ENCODE measurements at places on chromosomes 16 and 17.
A peak's percentile ranks its signal among the peaks of the same experiment; 100 is the strongest.

- DNase-seq = no peak
Measured at GRCh38 chr17:5023588-5024147, 11.6 kb downstream of the SLC52A1 start.

DNA sequence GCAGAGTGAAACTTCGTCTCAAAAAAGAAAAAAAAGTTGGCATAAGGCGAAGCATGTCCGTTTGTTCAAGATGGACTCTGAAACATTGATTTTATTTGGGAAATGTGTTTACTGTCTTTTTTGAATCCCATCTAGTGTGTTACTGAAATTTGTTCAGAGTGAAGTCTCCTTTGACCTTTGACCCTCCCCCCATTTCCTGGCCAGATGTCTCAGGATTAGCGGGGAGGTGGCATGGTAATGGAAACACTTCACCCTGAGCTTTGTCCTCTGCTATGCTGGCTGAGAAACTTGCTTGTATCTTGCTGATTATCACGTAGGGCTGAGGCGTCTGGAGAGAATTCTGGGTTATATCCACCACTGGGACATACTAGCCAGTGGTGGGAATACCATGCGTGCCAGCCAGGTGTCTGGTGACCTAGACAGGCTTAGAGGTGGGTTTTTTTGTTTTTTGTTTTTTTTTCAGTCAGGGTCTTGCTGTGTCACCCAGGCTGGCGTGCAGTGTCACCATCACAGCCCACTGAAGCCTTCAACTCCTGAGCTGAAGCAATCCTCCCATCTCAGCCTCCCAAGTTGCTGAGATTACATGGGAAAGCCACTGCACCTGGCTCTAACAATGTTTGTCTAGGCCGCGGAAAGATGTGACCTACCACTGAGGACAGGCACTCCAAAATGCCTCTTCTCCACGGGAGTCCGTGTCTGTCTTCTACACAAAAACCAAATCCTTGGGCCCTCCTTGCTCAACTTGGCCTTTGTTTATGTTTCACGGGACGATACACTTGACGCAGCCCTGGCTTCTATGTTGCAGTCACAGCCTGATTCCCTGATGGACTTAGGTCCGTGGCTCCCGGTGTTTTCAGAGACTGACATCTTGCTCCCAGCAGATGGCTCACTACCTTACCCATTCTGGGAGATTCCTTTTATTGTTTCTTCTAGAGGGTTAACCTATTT lies 6.6 kb upstream of the GALK1 start:
- no peak for DNase-seq

DNA sequence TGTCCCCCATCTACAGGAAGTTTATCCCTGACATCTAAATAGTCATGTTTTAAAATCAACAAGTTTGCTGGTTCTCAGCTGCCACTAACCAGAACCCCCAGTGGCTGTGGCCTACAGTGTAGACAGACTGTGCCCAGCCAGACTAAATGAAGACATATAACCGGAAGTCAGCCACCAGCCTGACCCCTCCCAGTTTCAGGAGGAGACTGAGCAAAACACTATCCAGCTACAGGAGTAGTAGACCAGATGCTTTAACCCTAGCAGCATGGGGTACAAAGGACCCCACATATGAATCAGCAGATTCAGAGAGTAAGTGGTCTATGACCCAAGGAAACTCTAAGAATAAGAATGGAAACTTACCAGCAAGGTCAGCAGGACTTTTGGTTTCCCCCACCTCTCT lies 83.4 kb downstream of the HIC1 start:
- no peak for DNase-seq

GRCh38 chr17:34287875-34288274 lies 2.3 kb downstream of the CCL11 start:
- no peak for DNase-seq

DNA sequence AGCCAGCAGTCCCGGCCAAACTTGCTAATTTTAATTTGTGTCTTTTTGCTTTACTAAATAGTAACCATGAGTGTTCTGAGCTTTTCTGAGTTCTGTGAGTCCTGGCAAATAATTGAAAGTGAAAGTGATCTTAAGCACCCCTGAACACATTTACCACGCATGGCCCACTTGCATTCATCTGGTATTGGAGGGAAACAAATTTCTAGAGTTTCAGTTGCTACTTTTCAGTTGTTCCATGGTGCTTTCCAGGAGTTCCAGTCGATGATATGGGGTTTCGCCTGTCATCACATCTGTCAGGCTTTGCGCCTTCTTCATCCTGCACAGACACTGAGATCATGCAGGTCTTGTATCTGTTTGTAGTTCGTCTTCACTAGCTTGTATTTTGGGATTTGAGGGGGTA lies 44.1 kb downstream of the CRLF3 start:
- no peak for DNase-seq

DNA sequence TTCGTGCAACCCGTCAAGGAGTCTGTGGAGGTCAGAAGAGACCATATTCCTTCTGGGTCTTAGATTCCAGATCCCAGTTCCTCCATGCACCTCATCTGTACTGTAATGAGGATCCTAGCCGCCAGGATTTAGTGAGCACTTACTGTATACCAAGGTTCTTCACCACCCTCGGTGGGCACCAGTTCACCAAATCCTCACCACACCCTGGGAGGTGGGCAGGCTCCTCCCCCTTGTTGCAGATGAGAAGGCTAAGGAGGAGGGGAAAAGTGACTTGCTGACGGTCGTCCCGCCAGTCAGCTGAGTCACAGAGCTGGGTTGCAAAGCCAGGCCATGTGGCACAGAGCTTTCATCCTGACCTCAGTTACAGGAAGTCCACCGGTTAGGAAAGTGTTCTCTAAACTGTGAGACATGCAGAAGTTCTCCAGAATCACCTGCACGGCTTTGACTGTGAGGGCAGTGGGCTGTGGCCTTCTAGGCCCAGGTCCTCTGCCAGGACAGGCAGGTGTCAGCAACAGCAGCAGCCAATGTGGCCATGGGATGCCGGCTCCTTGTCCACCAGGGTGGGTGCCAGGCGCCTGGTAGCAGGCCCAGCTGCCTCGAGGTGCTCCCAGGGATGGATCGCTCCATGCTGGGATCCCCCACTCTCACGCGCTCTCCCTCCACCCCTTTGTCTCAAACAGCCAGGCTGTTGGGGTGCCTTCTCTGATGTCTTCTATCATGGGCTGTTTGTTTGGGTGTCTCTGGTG lies 240.3 kb upstream of the GSE1 start:
- DNase-seq = no peak

DNA sequence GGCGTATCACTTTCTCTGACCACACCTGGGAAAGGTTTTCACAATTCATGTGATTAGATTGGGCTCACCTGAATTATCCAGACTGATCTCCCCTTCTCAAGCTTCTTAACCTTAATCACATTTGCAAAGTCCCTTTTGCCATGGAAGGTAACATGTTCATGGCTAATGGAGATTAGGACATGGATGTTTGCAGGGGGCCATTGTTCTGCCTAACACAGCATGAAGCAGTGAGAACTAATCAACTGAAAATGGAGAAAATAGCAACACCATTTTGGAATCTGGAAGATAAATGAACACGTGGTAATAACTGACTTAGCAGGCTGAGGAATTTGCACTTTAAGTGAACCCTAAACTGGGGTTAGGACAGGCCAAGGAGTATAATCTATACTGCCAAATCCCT lies 25.0 kb upstream of the SBK1 start:
- no peak for DNase-seq

- no peak for DNase-seq
Measured at GRCh38 chr17:38587947-38588787, 17.6 kb downstream of the SRCIN1 start.

DNA sequence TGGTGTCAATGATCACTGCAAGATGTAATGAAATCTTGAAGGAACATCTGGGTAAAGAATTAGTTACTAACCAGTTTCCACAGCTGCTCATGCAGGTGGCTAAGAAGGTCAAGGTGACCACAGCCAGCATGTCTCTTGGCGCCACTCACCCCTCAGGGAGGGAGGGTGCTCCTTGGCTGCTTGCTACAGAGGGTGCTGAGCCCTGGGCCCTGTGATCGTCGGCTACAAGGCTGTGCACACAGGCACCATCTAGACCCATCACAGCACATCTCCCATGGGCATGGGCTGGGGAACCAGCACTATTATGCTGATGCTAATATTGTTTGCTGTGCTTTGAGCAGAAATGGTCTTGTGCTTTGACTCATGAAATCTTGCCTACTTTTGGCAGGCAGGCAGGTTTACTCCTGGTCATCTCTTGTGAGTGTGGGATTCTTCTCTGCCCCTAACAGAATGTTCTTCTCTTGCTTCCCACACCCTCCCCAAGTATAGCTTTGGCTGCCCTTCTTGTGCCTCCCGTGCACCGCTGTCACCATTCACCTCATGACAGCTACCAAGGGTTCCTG lies 36.4 kb downstream of the TXNDC11 start:
- no peak for DNase-seq

DNA sequence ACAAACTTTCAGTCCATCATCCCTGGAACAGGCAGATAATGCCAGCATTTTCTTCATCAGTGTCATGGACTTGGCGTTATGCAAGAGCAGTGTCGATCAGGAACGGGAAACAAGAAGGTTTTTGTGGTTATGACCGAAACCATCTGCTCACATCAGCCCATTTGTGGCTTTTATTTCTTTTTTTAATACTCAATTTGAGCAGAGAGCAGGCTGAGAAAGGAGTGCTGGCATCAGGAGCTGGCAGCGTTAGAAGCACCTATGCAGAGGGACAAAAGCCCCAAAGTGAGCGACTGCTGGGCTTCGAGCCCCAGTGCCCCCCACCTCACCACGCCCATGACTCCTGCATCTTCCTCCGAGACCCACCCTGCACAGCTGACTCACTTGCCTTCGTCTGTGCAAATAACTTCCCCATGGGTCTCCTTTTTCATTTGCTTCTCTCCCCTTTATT lies 16.2 kb upstream of the CD300E start:
- no peak for DNase-seq

GRCh38 chr17:68843522-68843921 lies 111.7 kb downstream of the ABCA8 start:
- no peak for DNase-seq

DNA sequence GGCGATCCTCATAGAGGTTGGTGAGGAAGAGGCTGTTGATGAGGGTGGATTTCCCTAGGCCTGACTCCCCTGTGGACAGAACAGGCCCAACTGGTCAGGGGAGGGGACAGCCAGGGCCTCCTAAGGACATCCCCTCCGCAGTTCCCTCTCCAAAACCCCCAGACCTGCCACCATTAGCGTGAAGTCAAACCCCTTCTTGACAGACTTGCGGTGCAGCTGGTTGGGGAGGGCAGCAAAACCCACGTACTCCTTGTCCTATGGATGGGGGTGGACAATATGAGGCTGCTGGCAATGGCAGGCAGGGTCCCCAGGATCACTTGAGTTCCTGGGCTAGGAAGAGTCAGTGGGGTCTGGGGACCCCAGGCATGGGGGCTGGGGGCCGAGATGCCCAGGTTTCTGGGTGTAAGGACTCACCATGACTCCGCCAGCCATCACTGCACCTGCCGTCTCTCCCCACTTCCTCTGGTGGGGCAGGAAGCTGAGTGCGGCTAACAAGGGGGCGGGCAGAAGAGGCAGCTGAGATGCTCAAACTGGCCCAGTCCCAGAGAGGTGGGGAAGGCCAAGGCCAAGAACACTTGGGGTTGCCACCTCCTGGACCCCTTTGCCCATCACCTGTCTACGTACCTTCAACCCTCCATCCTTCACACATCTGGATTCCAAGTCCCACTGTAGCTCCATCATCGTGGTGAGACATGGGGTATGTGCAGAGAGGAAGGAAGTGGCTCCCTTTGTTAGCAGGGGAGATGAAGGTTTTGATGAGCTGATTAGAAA lies at the start of gene SEPTIN1:
TSS of gene SEPTIN1 (minus strand) at position 451 of the 771 bp plus-strand sequence. CDS start at position 432, 19 bp downstream.
- DNase-seq = peak; percentile 55

DNA sequence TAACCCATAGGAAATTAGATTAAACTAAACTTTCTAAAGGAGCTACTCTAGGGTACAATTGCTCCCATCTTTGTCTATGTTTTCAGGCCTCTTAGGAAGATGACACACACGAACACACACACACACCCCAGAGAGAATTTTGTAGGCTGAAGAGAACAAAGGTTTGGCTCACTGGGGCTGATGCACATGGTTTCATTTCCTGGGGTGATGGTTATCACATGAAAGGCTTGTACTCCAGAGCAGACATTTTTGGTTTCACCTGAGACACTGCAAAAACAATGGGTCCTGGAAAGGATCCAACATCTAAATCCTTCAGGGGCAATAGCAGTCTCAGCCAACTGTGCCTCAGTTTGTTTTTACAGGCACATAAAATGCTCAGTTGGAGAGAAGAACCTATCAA lies 62.8 kb downstream of the GRB7 start:
- no peak for DNase-seq

DNA sequence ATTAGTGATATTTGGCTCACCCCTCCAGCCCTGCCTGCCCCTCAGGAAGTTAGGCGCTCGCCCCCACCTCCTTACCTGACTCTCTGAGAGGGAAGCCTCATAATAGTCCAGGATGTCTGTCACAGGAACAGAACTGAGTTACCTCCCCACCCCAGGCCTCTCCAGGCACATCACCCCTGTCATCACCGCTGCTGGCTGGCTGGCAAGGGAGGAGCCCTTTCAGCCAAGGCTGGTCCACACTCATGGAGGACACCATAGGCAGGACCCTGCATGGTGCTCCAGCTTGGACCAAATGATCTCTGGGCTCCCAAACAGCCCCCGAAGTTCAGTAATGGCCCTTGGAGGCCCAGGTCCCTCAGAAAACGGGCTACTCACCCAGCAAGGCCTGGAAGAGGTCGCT lies 1.5 kb downstream of the DLG4 start:
- no peak for DNase-seq

DNA sequence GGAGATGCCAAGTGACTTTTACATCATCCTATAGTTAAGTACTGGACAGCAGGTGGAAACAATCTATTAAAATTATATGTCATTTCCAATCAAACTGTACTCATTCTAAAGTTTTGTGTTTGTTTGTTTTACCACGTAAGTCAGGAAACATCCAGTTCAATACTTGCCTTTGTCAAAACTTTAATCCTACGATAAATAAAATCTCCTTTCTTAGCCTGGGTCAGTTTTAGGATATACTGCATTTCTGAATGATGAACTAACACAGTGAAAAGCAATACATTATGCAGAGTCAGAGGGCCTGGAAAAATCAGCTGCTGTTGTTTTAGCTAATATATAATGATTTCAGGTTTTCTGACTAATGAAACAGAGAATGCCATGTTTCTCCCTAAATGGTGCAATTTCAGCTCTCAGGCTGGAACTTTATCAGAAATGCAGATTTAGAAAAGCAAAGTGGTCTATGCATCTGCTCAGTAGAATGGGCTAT lies 756.4 kb downstream of the CDH11 start:
- DNase-seq = no peak

Data from stimulated activated CD4-positive, alpha-beta T cell treated with anti-CD3 and anti-CD28 coated beads, Interleukin-15, amount 100 ng/mL, for 1 hour (primary cell).